ENCODE measurements at places on chromosomes 3 and 15. TPM values are rescaled to one million over a fixed set of nuclear protein-coding genes. Genes with fewer than 3 reads are reported as not detected.

DNA sequence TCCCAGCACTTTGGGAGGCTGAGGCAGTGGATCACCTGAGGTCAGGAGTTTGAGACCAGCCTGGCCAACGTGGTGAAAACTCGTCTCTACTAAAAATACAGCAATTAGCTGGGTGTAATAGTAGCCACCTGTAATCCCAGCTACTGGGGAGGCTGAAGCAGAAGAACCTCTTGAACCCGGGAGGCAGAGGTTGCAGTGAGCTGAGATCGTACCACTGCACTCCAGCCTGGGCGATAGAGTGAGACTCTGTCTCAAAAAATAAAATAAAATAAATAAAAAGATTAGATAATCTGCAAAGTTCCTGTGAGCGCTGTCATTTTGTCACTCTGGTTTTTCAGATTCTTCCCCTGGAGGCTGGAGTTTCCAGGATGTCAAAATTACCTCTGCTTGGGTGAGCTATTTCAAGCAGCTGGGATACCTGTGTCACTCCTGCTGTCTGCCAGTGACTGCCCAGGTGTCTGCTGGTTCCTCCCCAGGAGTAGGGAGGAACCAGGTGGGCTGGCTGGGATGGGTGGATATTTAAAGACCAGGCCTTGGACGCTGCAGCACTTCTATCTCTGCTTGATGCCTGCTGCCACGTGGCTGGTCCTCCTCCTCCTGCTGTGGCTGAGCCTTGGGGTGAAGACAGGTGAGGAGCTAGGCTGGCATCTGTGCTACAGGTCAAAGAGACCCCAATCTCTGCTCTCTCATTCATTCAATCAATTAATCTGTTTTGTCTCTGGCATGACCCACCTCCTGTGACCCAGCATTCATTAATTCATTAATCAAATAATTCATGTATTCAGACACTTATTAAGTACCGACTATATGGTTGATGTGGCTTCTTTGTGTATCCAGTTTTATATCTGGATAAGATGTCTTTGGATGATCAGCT lies 19.5 kb upstream of the MUC20 start:
- no peak for DNase-seq

DNA sequence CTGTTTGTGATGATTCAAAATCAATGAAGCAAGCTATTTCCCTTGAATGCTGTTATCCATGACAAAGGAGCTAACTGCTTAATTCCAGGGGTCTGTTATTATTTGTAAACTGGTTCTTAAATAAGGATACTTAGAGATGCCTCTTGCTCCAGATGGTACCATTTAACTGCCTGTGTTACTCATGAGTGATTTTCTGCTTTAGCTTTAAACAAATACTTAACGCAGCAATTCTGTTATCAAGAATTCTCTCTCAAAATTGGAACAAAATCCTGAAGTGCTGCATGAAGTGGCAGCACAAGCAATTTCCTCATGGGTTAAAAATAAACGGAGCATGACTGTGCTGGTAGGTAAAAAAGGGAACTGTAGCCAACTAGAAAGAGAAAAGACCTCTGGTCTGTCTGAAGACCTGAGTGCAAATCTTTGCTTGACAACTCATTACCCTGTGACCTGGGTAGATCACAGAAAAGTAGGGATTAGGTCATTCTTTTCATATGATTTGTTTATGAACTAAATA lies 62.5 kb upstream of the GBE1 start:
- DNase-seq = no peak

GRCh38 chr3:80263260-80263659 lies 495.5 kb upstream of the ROBO1 start:
- DNase-seq = no peak

DNA sequence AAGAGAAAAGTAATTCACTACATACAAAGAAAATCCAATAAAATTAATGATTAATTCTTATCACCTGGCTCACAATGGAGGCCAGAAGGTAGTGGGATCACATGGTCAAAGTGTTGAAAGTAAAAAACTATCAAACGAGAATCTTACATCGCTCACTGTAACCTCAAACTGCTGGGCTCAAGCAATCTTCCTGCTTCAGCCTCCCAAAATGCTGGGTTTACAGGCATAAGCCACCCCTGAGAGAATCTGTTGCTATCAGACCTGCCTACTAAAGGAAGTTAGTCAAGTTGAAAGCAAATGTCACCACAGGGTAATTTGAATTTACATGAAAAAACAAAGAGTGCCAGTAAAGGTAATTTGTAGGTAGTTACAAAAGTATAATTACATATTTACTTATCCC lies 103.3 kb downstream of the PCCB start:
- DNase-seq = no peak

DNA sequence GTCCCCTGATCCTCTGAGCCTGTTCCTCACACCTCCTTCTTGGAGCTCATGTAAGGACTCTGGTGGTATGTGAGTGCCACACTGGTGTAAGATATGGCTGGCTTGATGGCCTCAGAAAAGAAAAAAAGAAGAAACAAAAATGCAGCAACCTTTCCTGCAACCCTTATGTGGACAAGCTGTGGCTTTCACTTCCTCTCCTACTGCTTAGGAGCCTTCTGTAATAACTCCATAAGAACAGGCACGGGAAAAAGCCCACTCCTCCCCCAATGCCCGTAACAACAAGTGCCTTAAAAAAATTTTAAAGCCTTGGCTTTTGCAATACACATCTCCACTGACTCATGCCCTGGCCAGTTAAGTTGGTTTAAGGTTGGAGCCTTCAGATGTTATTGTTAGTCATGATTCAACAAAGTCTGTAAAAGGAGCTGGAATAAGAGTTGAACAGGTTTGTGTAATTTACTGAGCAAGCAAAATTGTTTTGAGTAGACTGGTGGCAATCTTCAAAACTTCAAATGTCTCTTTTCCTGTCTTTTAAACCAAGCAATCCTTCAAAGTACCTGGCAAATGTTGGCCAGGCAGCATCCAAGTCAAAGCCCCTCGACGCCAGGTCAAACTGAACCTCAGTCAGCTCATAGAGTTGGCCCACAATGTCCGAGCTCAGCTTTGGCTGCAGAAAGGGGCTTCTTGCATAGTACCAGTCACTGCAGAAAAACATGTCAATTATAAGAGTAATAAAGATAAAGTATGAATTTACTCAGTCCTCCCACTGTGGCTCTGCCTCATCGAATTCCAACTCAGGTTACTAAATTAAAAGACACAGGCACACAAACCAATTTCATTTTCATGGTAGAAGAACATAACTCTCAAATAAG lies 22.9 kb downstream of the FYCO1 start:
- DNase-seq = no peak

- DNase-seq = no peak
Measured at GRCh38 chr15:29857221-29857789, 35.0 kb upstream of the TJP1 start.

GRCh38 chr3:27533718-27534573 lies 49.8 kb upstream of the SLC4A7 start:
- DNase-seq = no peak

- no peak for DNase-seq
Measured at GRCh38 chr3:9213019-9213634, 36.3 kb downstream of the SRGAP3 start.

GRCh38 chr15:34993877-34994276 lies 5.8 kb upstream of the ZNF770 start:
- no peak for DNase-seq

DNA sequence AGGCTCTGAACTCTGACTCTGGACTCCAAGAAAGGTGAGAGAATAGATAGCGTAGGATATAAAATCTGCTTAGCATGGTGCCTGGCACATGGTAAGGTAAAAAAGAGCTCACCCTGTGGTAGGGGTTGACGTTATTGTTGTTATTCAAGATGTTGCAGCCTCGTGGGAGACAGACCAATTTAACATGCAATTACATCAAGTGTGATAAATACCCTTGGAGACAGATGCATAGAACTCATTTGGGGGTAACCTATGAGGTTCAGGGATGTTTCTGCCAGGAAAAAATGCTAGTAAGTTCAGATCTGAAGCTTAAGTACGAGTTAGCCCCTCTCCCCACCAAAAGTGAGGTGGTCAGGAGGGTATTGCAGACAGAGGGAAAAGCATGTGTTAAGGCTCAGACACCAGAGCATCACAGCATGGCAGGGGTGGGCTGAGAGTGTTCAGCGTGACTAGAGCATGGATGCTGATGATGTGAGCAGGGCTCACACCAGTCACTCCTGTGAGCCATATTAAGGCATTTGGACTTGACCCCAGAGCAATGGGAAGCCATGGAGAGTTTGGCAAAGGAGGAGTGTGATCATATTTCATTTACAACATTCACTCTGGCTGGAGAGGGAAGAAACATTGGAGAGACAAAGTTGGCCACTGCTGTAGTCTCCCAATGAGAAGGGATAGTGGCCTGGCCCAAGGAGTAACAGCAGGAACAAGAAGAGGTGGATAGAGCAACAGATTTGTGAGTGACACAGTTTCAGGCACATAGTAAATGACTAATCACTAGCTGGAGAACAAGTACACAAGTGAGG lies 181.0 kb downstream of the UACA start:
- DNase-seq = no peak

GRCh38 chr3:187799942-187800641 lies 54.8 kb upstream of the BCL6 start:
- no peak for DNase-seq

DNA sequence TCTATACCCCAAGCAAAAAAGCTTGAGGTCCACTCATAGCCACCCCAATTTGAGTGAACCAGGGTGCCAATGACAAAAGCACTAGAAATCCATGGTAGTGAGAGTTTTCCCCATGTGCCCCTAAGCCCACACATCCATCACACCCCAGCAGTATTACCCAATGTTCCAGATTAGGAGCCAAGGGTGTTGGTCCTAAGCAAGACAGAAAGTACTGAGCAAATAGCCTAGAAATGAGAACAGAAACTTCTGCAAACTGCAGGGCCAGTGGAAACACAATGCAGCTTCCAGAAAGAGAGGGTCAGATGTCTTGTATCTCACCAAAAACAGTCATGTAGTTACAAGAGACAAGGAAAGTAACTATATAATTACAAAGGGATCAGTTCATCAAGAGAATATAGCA lies 10.9 kb upstream of the OXTR start:
- DNase-seq = no peak

DNA sequence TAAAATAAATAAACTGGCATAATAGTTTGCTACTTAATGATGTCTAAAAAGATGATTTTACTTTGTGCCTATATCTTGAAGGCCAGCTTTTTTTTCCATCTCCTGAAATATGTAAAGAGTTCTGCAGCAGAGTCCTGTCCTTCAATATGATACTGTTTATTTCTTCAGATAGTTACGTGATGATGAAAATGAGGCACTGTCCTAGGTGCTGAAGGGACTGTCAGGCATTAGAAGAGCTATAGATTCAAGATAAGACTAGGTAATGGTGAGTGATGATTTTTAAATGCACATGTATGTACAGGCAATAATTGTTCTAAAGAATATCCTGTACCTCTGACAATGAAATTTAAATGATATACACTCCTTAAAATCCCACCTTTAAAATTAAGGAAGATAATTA lies 326.9 kb upstream of the DNAJC19 start:
- no peak for DNase-seq

GRCh38 chr15:73362900-73363299 lies 5.9 kb downstream of the HCN4 start:
- DNase-seq = no peak

DNA sequence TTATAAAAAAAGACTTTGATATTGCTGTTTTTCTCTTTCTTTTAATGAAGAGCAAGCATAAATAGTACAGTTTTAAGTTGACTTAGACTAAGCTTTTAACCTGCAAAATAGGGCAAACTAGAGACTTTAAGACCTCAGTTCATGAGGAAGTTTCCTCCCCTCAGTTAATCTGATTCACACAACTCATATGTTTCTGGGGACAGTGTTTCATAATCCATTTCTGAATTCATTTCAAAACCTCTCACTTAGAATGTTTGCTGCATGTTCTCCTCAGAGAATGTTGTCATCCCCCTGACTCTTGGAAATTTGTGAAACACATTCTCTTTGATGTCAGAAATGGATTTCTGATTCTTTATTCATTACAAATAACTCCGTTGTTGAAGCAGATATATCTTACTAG lies 79.3 kb upstream of the SKOR1 start:
- DNase-seq = no peak

GRCh38 chr15:43748376-43748775 lies 2.1 kb downstream of the PDIA3 start:
- no peak for DNase-seq

DNA sequence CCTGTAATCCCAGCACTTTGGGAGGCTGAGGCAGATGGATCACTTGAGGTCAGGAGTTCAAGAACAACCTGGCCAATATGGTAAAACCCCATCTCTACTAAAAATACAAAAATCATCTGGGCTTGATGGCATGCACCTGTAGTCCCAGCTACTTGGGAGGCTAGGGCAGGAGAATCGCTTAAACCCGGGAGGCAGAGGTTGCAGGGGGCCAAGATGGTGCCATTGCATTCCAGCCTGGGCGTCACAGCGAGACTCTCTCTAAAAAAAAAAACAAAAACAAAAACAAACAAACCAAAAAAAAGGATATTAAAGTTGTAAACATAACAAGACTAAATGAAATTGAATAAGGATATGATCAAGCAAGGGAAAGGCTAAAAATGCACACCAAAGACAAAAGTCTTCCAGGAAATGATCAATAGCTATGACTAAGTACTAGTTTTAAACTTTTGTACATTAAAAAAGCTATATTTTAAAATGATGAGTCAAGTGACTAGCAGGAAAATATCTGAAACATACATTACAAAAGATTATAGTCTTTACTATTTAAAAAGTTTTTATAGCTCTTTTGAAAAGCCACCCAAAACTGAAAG lies 28.6 kb downstream of the KLHL6 start:
- no peak for DNase-seq

GRCh38 chr15:70242951-70243685 lies 145.4 kb upstream of the TLE3 start:
- DNase-seq = no peak

DNA sequence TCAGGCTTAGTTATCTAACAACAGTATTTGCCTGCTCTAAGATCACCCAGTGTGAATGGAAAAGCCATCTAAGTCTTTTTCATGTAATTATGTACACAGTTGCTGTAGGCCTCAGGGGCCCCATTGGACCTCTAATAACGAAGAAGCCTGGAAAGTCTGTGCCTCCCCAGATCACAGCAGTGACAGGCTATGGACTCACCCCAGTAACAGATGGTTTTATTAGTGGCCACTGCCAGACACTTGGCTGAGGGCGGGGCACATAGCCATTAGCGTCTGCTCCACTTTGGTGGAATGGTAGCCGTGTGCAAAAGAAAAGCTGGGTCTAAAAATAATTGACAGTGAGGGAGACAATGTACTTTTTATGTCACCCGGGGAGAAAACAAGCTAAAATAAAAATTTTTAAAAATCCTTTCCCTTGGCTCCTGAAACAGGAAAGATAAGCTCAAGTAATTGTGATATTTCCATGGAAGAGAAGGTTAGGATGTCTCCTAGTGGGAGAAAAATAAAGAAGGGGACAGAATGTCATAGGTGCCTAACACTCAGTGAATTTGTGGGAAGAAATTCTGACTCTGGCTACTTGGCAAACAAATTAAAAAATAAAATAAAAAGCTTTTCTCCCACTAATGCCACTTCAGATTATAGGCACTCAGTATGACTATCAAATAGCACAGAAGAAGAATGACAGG lies 44.3 kb upstream of the ZNF385D start:
- no peak for DNase-seq

Gene ERICH6
- total RNA-seq = under 0.01 TPM

Gene C3orf85
- not detected for total RNA-seq

Gene CHRM5
- 0.41 TPM for total RNA-seq

Gene RAD51
- total RNA-seq = 0.82 TPM

Gene NR2F2
- total RNA-seq = 4.9 TPM

Gene TRAT1
- not detected for total RNA-seq

Gene CRYBG3
- 4.9 TPM for total RNA-seq

Gene LMAN1L
- total RNA-seq = not detected

Gene EPB42
- total RNA-seq = 2.0 TPM

Gene TM4SF1
- 15.1 TPM for total RNA-seq

Gene NDUFB4
- total RNA-seq = 30.2 TPM

Gene RHOV
- total RNA-seq = 9.4 TPM

Gene FRMD5
- total RNA-seq = 25.3 TPM

Gene CPN2
- total RNA-seq = not detected
